ENCODE measurements at places on chromosomes 2 and 18.

DNA sequence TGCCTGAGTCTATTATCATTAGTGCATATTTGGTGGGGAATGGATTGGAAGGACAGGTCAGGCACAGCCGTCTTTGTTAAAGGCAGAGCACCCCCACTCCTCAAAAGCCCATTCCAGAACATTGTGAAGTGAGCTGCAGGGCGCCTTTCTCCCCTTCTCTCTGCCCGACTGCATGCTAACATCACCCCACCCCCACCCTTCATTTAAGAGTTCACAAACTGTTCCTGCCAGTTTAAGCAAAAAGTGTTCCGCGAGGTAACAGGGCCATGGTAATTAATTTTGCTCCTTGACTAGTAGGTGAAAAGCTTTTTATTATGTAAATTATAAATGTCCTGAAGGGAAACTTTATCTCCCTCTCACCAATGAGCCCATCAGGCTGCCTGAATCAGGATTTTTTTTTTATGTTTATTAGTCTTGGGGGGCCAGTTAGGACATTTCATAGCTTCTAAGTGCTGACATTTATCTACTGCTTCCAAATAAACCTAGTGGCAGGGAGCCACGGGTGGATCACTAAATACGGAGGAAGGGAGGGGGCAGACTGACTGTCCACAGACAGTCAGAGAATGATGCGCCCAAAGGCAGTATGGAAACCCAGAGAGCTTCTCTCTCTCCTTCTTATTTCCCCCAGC, 99.4 kb downstream of the FTCDNL1 start:
- DNase-seq = no peak

DNA sequence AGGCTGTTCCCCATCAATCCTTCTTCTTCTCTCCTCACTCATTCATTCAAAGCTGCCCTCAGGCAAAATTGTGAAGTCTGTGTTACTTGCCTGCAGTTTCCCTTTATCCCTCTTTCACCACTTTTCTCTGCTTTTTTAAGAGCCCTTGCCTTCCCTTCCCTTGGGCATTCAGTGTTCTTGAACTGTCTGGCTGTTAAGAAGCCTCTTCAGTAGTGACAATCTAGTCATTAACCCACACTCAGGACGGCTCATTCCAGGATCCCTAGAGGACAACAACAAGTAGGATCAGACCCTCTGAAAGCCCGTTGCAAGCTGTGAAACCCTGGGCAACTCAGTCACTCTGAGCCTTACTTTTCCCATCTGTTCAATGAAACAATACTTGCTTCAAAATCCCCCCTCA, 615.7 kb downstream of the EPHA4 start:
- DNase-seq = no peak

DNA sequence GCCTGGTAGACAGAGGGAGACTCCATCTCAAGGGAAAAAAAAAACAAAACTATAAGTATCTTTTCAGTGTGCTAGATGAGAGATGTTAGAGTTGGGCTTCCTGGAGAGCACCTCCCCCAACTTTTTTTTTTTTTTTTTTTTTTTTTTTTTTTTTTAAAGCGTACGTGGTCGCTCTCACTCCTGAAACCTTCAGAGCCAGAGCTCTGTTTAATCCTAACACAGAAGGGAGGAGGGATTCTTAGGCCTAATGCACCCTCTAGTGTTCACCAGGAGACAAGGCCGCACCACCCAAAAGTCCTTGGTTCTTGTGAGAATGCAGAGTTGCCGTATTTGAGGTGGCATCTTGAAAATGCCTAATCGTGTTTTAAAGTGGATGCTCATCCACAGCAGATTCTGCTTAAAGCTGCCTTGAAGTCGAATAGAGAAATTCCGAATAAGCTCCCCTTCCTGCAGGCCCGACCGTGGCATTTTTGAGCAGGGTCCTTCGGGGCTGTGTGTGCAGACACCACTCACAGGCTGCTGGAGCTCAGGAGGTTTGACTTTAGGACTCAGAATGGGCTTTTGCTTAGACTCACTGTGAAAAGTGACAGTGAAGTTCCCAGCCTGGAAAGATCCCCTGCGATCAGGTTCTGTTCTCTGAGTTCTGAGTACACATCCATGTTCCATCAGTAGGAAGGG, 252.6 kb downstream of the AGAP1 start:
- DNase-seq = peak; percentile 54

GRCh38 chr2:122136056-122136455, 380.6 kb downstream of the TSN start:
- DNase-seq = no peak

- DNase-seq = no peak
Measured at GRCh38 chr2:26514045-26514444, 36.1 kb upstream of the OTOF start.

DNA sequence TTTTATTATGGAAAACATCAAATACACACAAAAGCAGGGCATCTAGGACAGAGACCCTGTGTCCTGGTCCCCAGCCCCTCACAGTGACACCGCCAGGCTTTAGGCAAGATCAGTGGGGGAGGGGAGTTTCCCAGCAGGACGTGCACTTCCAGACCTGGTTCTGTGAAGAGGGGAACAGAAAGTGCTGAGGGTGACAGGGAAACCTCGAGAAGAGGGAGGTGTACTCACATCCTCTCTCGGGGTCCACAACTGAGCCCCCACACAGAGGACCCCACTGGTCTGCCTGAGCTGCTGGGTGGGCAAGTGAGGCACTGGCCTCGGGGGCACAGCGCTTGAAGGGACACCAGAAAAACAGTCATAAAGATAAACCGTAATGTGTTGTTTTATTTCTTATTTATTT, 4.4 kb upstream of the GPR35 start:
- no peak for DNase-seq

DNA sequence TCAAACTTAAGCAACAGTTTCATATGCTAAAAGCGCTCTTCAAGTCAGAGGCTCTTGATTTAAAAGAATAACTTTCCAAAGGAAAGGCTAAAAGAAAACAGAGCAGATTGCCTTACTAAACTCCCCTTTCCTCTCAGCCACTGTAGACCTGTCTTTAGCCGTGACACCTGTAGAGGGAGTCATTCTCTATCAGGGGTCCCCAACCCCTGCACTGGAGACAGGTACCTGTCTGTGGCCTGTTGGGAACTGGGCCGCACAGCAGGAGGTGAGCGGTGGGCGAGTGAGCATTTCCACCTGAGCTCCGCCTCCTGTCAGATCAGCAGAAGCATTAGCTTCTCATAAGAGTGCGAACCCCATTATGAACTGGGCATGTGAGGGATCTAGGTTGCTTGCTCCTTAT, 9.6 kb downstream of the SLC14A1 start:
- no peak for DNase-seq

- DNase-seq = no peak
Measured at GRCh38 chr18:64919971-64920570, 771.2 kb upstream of the LINC00305 start.

DNA sequence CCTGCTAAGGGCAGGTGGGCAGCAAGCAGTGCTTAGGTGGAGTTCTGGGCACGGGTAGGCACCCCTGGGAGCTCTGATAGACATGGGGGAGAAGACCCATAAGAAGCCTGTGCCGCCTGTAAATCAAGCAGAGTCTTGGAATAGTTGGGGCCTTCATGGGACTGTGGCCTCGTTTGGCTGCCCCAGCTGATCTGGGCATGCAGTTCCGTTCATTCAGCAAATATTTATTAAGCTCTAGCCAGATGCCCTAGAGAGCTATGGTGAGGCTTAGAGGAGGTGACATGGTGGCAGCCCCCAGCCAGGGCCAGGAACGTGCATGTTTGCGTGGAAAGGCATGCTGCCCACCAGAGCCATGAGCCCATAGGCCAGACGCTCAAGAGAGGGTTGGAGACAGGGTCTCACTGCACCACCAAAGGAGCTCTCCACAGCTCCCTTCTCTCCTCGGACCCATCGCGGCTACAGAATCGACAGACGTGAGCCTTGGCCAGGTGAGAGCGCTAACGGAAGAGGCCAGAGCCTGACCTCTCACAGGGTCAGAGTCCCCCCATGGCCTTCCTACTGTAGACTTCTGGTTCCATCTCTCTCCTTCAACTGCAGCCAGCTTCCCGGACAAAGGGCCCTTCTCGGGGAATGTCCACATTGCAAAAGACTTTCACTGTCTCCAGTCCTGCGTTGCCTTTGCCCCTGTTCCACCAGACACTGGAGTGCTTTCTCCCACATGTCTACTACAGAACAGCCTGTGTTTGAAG, 135.7 kb downstream of the INHBB start:
- DNase-seq = no peak

DNA sequence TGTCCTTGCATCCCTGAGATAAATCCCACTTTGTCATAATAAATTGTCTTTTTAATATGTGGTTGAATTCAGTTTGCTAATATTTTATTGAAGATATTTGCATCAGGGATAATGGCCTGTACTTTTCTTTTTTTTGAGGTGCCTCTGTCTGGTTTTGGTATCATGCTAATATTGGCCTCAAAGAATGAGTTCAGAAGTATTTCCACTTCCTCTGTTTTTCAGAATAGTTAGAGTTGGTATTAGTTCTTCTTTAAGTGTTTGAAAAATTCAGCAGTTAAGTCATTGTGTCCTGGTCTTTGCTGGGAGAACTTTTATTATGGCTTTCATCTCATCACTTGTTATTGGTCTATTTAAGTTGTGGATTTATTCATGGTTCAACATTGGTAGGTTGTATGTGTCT, 464.1 kb upstream of the CRIM1 start:
- no peak for DNase-seq

- no peak for DNase-seq
Measured at GRCh38 chr2:97669448-97669847, at the start of gene C2orf92. TSS of gene C2orf92 (plus strand) at chr2:97669713. CDS start at chr2:97669789, 76 bp downstream.

DNA sequence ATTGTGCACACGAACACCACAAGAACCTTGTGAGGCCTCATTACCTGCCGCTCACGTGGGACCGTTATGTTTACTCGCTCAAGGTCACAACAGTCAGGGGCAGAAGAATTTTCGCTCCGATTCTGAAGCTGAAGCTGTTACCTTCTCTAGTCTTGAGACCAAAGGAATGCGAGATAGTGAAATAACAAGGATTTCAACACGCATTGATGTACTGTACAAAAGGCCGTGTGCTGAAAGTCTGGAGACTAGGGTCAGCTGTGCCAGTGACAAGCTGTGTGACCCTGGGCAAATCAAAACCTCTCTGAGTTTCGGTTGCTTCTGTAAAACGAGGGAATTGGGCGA, 583 bp downstream of the NEMP2 start:
- no peak for DNase-seq
